Activated T-cell treated with anti-CD3 and anti-CD28 coated beads for 24 hours (primary cell): ENCODE measurements at places on chromosomes 7 and 10.

DNA sequence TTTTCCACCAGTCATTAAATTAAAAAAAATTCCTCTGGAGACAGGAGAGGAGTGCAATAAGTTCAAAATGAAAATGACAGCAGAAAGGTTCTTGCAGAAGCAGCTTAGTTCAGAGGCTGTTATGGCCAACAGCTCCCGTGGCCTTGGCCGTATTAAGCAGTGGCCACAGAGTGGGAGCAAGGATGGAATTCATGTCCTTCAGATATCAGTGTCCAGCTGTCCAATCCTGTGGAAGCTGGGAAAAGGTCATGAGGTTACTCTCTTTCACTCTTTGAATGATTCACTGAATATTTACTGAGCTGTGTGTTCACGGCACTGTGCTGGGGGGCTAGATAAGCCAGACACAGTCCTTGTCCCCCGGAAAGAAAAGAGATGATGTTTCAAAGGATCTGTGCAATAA lies 231.8 kb downstream of the BMPER start:
- no peak for DNase-seq

- no peak for DNase-seq
These were observed 125.3 kb downstream of the CUX1 start for GRCh38 chr7:101942603-101943210.

DNA sequence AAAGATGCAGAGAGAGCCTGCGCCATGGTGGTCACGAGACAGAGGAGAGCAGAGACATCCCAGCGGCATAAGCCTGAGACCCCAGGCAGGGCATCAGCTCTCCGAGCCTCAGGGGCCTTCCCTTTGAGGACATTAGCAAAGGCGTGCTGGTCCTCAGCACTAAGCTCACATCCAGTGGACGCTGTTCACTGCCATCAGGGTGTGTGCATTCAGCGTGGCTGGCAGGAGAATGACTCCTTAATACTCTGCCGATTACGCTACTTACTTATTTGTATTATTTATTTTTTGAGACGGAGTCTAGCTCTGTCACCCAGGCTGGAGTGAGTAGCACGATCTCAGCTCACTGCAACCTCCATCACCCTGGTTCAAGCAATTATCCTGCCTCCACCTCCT lies 290.2 kb downstream of the KLF6 start:
- DNase-seq, result no peak

DNA sequence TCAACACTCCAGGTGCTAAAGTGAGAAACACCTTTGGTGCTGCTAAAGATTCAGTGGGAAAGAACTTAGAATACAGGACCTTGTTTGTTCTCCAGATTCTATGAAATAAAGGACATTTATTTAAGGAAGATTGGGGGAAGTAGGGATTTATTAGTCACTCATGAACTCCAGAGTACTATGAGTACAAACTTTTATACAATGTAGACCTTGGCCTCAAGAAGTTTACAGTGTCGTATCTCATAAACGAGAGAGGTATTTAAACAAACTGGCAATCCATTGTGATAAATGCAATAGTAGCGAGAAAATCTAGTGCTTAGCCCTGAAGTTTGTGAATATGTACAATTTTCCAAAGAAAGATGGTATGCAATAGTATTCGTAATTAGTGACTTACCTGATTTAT lies 59.1 kb downstream of the TES start:
- no peak for DNase-seq

DNA sequence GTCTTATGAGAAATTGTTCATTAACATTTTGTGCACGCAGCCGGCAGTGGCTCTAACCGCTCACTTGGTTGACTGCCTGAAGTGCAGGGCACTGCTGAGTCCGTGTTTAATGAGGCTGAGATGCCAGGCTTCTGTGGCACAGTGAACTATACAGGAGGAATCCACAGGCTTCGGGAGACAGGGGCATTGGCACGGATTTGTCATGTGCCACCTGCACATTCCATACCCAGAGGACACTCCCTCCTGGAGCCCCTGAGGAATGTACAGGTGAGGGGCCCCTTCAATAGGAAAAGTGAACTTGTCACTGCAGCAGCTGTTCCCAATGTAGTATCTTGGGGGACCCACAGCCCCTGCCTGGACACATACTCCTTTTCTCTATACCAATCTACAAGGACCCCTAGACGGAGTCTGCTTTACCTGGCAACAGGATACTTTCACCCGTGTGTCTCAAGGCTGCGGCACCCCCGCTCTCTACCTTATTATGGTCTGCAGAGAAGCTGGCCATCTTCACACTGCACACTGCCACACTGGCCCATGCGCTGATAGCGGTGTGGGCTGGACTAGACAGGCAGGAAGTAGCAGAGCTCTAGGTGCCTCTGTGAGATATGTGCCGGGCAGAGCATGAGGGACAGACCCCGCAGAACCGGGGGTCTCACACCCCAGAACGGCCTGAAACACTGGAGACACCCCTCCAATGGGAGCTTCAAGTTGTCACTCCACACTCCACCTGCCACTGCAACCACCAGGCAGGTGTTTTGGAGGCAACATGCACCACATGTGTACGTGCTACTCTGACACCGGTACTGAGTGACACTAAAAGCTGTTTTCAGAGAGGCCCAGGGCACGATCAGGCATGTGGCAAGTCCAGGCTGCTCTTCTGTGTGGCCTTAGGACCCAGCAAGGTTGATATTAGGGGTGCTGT lies 71.4 kb upstream of the RHEB start:
- no peak for DNase-seq

DNA sequence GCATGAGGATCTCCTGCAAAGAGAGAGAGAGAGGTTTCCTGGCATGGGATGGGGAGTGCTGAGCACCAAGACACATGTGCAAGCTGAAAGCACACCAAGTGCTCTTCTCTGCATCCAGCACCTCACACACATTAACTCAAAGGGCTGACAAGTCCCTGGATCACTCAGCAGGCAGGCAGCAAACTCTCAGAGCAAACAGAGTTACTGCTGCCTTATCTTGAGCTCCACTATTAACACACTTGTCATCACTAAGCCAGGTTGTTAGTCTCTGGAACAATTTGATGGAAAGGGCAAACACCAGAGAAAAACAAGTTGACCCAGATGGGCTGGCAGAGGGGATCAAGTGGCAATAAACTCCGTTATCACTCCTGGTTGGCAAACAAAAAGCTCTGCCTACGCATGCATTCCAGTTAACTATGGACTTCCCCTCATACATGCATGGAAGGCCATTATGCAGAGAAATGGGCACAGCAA lies 349.9 kb downstream of the KCNMA1 start:
- DNase-seq, result no peak
